ENCODE measurements at places on chromosomes 16 and 17.

DNA sequence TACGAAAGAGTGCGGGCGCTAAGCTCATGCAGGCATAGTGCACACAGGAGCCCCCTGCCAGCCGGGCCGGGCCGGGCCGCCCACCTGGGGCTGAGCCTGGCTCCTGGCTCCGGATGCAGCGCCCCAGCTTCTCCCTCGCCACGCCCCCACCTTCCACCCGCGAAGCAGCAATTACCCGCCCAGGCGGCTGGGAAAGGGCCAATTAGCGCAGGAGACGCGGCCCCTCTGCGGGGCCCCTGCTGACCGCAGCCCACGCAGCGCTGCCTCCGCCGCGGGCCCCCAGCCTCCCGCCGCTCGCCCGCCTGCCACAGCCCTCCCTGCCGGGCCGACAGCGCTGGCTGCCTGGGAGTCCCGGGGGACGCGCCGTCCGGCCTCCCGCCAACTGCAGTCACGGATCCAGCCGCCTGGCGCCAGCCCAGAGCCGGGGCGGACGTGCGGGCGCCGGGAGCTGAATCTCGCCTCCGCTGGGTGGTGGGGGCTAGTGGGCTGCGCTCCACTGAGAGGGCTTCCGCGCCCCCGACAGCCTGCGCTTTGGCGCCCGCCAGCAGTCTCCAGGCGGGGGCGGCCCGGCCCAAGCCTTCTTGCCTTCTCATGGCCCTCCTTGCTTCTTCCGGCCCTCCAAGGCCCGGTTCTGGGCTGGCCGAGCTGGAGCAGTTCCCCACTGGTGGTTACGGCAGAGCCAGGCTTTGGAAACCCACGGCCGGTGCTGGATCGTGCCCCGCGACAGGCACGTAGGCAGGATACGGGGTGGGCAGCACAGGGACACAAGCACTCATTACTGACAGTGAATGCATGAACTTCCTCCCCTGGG is 14.9 kb upstream of the CBFB start:
- peak; percentile 42 for DNase-seq

DNA sequence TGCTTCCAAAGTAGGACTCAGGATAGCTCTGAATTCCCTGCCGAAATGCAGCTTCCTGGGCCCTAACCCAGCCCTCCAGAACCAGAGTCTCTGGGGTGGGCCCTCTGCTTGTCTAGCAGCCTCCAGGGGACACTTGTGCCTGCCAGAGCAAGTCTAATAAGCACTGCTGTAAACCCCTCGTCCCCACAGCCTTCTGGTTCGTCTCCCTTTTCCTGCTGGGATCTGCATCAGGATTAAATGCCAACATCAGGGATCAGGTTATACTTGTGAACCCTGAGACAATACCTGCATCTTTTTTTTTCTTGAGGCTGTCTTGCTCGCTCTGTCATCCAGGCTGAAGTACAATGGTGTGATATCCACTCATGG is 282.0 kb downstream of the SEC14L1 start:
- DNase-seq = no peak

- peak; percentile 58 for DNase-seq
Measured at GRCh38 chr16:2964475-2965336, 631 bp downstream of the KREMEN2 start.

DNA sequence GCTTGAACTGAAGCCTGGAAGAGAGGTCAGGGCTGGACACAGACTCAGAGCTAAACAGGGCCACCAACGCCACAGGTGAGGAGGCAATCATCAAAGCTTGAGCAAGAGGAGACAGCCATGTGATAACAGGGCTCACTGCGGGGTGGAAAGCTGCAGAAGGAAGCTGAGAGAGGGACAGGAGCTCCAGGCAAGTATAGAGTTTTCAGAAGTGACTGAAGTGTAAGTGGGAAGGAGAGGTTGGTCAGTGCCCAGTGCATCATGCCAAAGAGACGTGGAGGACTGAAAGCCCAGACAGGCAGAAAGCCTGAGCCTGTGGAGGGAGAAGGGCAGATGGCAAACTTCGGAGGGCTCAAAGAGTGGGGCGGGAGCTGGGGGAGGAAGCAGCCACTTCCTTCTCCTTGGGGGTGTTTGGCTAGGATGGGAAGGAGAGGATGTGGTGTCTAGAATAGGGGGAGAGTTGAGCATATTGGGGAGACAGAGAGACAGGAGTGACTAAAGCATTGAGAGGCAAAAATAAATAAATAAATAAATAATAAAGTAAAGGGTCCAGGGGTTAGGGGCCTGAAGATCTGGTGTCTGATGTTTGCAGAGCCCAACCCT is 2.6 kb downstream of the KIFC3 start:
- peak; percentile 24 for DNase-seq

- no peak for DNase-seq
Measured at GRCh38 chr16:74463888-74464287, 42.6 kb upstream of the CLEC18B start.

DNA sequence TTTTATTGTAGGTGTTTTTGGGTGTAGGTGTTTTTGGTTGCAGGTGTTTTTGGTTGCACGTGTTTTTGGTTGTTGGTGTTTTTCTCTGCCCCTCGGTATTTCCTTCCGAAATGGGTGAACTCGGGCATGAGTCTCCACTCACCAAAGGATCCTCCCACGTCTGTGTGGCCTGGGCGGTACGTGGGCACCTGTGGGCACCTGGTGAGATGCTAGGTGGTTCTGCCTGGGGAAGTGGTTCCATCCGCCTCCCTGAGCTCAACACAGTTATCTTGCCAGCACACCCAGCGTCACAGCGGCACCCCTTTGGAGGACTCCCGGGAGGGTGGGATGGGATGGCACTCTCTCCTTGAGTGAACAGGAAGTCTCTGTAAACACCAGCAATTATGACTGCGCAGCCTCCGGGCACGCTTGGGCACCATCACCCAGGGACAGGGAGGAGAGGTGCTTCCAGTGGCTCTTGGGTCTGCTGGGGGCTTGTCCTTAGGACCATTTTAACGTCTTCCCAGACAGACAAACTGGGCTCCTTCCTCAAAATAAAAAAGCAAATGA is 29.8 kb downstream of the COX4I1 start:
- DNase-seq = no peak

DNA sequence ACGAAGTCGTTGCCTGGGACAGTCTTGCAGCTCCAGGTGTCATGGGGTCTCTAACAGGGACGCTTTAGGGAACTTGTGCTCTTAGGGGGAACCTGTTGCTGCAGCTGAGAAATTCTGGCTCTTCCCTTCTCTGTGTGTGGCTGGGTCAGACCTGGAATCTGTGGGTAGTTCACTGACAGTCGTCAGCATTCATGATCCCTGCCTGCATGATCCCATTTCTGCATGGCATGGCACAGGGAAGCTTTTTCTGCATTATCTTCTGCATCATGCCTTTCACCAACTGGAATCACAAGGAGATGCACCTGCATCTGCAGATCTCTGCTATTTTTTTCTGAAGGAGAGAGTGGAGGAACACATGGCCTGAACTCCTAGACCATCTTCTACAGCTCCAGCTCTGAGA is 85.6 kb downstream of the SOX9 start:
- DNase-seq = no peak

- DNase-seq = peak; percentile 56
Measured at GRCh38 chr16:79810449-79811189, 210.1 kb upstream of the MAF start.

GRCh38 chr17:45018848-45019711 is 32.4 kb downstream of the DCAKD start:
- peak; percentile 38 for DNase-seq

GRCh38 chr17:35679007-35679682 is 52.3 kb upstream of the RASL10B start:
- no peak for DNase-seq

GRCh38 chr17:63798572-63799106 is 24.7 kb downstream of the DDX42 start:
- no peak for DNase-seq

DNA sequence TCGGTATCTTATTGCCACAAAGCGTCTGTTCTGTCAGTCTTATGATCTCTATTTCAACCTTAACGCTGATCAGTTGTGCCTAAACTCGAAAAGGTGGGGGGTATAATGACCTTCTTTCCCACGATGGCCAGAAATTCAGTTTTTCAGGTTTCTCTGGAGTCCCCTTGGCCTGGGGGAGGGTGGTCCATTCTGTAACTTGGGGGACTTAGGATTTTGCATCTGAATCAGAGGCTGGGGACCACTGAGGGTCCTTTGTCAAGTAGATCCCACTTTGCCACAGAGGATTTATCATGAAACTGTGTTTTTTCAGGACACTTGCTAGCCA is 6.3 kb upstream of the WDR59 start:
- DNase-seq = no peak

GRCh38 chr17:63647065-63647725 is 25.0 kb downstream of the MAP3K3 start:
- peak; percentile 52 for DNase-seq

- peak; percentile 53 for DNase-seq
Measured at GRCh38 chr17:57369509-57369945, 113.2 kb downstream of the MSI2 start.

DNA sequence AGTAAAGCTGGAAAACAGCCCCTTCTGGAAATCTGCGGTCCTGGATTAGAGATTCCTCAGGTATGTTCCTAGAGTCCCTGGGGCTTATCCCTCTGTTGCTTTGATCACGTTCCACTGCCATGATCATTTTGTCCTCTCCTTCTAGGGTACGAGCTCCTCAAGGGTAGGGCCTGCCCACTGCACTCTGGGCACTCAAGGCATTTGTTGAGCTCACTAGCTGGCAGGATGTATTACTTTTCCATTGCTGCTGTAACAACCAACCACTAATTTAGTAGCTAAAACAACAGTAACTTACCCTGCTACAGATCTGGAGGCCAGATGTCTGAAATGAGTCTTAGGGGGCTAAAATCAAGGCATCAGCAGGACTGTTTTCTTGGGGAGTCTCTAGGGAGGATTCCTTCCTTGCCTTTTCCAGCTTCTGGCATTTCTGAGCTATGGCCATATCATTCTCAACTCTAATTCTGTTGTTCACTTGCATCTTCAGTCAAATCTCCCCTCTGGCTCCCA is 65.7 kb downstream of the ARSG start:
- DNase-seq = no peak

DNA sequence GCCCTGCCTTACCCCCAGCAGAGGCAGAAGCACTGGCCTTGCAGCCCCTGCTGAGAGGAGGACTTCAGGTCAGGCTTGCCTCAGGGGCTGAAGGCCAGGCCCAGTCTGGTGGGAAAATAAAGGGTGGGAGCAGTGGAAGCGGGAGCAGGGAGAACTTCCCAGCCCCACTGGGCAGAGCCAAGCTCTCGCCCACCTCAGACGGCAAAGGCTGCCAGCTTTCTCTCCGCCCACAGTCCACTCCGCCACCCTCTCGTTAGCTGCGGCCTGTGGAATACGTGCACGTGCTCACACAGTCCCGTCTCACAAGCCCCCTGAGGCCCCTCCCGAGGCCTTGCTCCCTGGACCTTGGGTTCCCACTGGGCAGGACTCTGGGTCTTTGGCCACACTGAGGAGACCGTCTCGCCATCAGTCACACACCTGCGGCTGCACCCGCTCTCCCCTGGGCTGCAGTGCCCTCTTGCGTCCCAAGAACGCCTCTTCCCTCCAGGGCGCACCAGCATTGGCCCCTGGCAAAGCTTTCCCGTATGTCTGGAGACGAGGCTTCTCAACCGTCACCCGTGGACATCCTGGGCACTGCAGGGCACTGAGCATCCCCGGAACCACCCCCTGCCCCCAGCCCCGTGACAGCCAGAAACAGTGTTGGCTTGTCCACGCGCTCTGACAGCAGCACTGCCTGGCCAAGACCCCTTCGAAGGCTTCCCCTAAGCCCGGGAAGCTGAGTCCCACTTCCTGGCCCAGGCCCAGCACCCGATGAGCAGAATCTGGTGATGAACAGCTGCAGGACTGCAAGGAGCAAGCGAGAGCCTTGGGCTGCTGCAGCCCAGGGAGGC is 8.3 kb downstream of the MRPL28 start:
- peak; percentile 87 for DNase-seq

DNA sequence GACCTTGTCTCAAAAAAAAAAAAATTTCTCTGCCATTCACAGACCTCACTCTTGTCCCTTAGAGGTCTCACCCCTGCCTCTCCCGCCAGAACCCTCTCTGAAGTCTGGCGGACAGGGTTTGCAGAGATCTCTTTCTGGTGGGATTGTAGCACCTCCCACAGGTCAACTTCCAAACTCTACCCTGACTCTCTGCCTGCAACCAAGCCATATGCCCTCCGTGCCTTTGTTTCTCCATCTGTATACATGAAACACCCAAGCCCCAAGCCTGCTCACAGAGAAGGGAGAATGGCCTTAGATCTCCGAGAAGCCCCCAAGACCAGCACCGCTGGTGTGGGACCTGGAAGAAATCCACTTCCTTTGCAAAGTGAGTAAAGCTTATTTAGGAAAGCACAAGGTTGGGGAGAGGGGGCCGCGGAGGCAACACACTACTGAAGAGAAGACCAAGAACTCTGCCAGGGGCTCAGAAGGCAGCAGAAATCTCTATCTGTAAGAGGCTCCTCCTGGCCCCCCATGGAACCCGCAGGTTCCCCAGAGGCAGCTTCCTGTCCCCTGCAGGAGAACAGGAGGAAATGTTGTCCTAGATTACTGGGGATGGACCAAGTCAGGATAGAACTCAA is 219.9 kb downstream of the C16orf78 start:
- DNase-seq = no peak

DNA sequence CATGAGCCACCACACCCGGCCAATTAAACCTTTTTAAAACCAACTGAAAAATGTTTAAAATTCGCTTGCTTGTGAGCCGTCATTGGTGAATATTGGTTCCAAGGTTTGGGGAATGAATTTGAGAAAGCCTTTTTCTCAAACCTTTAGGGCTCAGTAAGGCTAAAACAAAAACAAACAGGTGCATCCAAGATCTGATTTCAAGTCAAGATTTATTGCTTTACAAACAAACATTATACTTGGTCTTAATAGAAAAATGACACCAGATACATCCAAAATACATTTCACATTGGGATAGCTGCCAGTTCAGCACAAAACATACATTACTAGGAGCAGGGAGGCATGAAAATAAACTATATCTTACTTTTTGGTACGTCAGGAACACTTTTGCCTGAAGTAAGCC is 5.4 kb downstream of the C17orf58 start:
- DNase-seq = no peak

GRCh38 chr16:81566086-81567007 is 121.7 kb downstream of the CMIP start:
- DNase-seq = no peak

DNA sequence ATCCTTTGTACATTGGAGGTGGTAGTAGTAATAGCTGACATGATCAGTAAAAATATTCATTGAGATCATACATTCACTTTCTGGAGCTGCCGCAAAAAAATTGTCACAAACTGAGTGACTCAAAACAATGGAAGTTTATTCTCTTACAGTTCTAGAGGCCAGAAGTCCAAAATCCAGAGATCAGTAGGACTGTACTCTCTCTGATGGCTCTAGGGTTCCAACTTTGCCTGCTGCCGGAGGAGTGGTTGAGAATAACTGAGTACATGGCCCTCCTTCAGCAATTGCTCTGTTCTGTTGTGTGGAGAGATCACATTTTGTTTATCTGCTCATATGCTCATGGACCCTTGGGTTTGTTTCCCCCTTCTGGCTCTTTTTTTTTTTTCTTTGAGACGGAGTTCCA is 23.5 kb downstream of the ABAT start:
- DNase-seq = no peak

Data from kidney tubule cell (primary cell).